ENCODE measurements at places on chromosomes 6 and 20.
A peak's percentile ranks its signal among the peaks of the same experiment; 100 is the strongest.

- DNase-seq: no peak
These were observed 145.1 kb downstream of the SAMD5 start for GRCh38 chr6:147653631-147654030.

GRCh38 chr6:28782113-28782673 is 141.6 kb downstream of the TRIM27 start:
- peak; percentile 4 for DNase-seq

- DNase-seq: no peak
These were observed 293.0 kb downstream of the KIF16B start for GRCh38 chr20:16280219-16280618.

DNA sequence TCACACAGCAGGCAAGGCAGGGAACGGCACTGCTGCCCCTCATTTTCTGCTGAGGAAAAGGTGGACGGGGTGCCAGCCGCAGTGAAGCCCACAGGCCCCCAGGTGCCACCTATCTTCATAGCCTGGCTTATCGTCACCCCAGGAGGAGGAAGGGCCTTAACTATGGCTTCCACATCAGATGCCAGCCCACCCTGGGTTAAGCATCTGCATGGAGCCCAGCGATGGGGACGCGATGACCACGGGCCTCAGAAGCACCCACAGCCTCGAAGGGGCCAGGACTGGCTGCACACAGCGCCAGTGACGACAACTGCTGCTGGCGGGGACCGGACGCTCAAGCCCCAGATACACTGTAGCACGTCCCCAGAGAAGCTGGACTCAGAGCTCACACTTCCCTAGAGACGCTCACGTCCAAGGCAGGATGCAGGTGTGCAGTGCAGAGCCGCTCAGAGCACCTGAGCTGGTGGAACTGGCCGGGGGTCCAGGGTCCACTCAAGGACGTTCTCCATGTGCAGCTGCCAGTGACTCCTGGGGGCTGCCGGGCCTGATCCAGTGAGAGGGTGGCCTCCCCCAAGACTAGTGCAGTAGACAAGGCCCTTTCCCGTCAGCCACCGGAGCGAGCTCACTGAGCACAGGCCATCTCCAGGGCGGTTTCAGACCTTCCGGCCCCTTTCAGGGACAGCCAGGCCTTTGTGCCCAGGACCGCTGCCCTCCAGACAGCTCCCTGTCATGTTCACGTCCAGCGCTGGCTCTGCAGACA is 83.0 kb downstream of the YTHDF1 start:
- no peak for DNase-seq

DNA sequence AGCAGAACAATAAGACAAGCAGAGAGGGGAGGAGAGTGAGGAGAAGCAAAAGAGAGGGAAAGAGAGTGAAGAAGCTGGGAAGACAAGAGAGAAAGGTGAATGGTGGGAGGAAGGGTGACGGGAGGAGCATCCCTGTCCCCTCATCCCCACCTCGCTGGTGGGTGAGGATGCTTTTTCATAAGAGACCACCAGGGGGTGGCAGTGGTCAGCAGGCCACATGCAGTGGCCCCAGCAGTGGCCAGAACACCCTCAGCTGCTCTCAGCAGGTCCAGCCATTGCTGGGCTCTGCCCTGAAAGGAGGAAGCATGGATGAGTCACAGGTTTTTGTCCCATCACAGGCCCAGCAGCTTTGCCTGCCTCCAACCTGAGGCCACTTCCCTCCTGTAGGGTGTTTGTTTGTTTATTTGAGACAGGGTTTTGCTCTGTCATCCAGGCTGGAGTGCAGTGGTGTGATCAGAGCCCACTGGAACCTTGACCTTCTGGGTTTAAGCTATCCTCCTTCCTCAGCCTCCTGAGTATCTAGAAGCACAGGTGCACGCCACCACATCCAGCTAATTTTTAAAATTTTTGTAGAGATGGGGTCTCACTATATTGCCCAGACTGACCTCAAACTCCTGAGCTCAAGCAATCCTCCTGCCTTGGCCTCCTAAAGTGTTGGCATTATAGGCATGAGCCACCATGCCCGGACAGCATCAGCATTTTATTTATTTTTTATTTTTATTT is 24.0 kb downstream of the FGD2 start:
- peak; percentile 91 for DNase-seq

Data from ELF-1 (cell line).